ENCODE measurements at places on chromosomes 13 and 19.
A peak's percentile ranks its signal among the peaks of the same experiment; 100 is the strongest.

GRCh38 chr13:114226699-114227323 is 7.9 kb upstream of the CDC16 start:
- DNase-seq, result peak; percentile 81

DNA sequence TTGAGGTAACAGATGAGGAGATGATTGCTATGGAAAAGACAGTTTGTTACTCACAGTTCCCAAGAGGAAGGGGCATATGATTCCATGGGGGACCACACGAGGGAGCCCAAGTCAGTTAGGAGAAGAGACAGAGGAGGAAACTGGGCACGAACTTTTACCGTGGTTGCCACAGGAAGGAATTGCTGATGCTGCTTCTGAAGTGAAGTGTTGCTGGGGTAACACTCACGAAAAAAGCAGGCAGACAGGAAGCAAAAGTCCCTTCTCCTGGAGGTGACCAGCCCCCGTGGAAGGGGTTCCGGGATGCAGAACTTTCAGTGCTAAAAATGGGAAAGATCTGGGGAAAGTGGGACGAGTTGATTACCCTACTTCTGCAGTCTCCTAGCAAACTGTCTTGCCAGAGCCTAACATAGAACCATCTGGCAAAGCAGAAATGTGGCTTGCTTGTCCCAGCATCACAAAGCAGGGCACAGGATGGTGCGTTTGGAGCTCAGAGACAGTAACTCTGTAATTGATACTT is 35.4 kb upstream of the MAP3K10 start:
- DNase-seq, result peak; percentile 35

- no peak for DNase-seq
Measured at GRCh38 chr13:73061876-73062275, 3.1 kb downstream of the KLF5 start.

DNA sequence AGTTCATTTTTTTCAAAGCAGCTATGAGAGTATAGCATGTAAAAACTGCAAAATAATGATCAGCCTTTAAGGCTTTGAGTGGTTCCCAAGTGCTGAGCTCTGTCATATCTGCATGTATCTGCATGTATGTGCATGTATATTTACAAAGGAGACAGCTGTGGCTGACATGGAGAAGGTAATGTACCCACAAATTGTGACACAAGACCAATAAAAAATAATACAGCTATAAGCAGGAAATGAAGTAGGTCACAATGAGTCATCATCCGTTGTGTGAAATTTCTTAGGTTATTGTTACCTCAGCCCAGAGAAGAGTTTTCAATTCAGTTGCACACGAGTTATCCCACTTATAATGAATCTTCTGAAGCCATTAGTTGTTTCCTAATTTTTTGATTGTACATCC is 60.9 kb upstream of the MED4 start:
- DNase-seq, result peak; percentile 80

GRCh38 chr13:34655554-34655953 is 286.5 kb upstream of the NBEA start:
- DNase-seq, result no peak

- no peak for DNase-seq
Measured at GRCh38 chr13:90430127-90430526, 917.4 kb upstream of the MIR17HG start.

GRCh38 chr13:101875717-101876393 is 423.4 kb downstream of the ITGBL1 start:
- no peak for DNase-seq

GRCh38 chr19:18436671-18437490 is 1.1 kb downstream of the ISYNA1 start:
- DNase-seq, result peak; percentile 79

- DNase-seq, result no peak
Measured at GRCh38 chr19:55379174-55379573, 2.5 kb downstream of the TMEM190 start.

- no peak for DNase-seq
Measured at GRCh38 chr13:114142640-114143490, 10.4 kb upstream of the RASA3 start.

DNA sequence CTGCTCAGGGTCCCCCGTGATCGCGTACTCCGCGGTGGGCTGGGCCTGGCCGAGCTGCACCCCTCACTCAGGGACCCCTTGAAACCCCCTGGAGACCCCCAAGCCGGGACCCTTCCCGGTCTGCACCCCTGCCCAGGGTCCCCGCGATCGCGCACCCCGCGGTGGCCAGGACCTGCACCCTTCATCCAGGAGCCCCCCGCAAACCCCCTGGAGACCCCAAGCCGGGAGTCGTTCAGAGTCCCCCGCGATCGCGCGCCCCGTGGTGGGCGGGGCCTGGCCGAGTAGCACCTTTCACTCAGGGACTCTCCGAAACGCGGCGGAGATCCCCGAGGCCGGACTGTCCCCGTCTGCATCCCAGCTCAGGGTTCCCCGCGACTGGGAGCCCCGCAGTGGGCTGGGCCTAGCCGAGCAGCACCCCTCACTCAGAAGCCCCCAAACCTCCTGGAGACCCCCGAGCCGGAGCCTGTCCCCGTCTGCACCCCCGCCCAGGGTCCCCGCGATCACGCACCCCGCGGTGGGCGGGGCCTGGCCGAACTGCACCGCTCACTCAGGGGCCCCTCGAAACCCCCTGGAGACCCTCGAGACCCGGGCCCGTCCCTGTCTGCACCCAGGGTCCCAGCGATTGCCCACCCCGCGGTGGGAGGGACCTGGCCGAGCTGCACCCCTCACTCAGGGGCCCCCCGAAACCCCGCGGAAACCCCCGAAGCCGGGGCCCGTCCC is 748 bp downstream of the LMNB2 start:
- peak; percentile 26 for DNase-seq

DNA sequence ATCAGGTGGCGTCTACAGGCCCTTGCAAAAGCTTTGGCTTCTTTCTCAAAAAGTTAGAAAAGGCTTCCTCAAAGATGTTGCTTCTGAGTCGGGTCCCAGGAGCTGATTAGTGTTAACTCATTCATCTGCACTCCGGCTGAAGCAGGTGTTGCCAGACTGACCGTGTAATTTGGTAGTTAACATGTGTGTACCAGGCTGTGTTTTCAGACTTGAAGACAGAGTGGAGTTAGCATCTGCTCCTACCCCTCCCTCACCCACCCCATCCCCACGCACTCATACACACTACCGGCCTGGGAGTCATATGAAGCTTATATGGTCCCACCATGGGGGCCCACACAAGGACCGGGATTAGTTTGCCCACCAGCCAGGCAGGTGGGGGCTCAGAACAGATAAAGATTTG is 111.5 kb downstream of the DNAJC15 start:
- DNase-seq, result no peak

GRCh38 chr13:100211016-100211710 is 122.3 kb downstream of the PCCA start:
- no peak for DNase-seq

DNA sequence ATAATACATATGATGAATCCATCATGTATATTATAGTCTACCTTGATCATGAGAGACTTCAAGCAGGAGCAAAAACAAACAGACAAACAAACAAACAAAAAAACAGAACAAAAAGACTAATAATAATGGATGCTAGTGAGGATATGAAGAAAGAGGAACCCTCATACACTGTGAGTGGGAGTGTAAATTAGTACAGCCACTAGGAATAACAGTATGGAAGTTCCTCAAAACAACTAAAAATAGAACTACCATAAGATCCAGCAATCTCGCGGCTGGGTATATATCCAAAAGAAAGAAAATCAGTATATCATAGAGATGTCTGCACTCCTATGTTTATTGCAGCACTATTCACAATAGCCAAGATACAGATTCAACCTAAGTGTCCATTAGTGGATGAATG is 7.0 kb upstream of the DLEU7 start:
- DNase-seq, result no peak

DNA sequence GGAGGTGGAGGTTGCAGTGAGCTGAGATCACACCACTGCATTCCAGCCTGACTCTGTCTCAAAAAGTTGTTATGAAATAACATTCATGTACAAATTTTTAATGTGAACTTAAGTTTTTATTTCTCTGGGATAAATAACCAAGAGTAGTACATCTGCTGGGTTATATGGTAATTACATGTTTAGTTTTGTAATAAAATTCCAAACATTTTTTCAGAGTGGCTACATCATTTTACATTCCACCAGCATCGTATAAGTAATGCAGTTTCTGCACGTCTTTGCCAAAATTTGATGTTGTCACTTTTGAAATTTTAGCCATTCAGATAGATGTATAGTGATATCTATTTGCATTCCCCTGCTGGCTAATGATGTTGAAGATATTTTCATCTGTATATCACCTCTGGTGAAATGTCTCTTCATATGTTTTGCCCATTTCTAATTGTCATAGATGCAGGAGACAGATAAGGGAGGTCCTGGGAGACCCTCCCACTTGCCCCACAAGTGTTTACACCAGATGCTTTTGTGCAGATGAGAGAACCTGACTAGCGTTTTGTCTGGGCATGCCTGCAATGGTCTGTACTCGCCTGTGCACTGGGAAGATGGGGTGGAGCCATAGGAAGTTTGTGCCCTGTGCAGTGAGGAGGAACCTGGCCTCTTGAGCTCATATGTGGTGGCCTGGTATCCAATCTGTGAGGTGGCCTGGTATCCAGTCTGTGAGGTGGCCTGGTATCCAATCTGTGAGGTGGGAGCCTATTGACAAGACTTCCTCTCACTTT is 12.7 kb upstream of the KBTBD6 start:
- no peak for DNase-seq

DNA sequence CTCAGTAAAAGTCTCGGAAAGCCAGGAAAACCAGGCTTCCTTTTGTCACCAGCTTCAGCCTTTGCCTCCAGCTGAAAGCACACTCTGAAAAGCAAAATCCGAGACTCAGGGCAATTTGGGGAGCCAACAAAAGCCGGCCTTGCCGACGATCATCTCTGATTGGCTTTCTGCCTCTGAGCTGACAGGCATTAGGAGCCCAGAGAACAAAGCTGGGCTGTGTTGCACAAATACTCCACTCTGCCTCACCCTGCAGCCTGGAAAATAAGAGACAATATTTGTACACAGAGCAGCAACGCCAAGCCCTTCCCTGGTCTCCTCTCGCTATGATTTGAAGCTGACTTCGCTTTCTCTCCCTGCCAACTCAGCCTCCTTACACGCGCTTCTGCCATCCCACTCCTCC is 46.9 kb downstream of the CACNA1A start:
- DNase-seq, result no peak

DNA sequence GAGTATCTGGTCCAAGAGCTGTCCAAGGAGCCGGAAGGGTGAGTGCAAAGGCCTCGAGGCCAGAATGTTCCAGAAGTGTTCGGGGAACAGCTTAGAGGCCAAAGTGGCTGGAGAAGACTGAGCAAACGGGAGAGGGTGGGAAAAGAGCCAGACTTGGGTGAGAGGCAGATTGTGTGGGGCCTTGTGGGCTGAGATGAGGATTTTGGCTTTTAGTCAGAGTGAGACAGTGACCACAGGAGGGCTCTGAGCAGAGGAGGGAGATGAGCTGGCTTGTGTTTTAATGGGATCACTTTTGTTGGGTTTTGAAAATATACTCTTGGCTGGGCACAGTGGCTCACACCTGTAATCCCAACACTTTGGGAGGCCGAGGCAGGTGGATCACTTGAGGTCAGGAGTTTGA is 5.6 kb downstream of the NANOS2 start:
- no peak for DNase-seq
